ACHN (cell line): ENCODE measurements at places on chromosomes 11 and 22.

DNA sequence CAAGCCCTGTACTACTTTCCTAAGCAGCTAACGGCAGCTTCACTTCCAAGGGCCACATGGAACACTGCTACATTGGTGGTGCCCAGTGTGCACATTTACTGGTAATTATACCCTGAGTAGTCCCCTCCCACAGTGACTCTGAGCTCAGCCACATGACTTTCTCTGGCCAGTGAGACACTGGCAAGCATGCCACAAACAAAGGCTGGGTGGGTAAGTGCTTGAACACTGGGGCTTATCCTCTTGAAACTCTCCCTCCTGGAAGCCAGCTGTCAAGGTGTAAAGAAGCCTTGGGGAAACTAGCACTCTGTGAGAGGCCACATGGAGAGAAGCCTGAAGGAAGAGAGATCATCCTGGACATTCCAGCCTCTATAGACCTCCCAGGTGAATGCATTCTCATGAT lies 54.4 kb upstream of the DRD2 start:
- no peak for DNase-seq

- DNase-seq, result no peak
These were observed 34.4 kb downstream of the BRD1 start for GRCh38 chr22:49793296-49793695.

GRCh38 chr11:73532310-73532709 lies 65.6 kb downstream of the FAM168A start:
- no peak for DNase-seq

- no peak for DNase-seq
These were observed 16.6 kb downstream of the YPEL1 start for GRCh38 chr22:21719024-21719423.

DNA sequence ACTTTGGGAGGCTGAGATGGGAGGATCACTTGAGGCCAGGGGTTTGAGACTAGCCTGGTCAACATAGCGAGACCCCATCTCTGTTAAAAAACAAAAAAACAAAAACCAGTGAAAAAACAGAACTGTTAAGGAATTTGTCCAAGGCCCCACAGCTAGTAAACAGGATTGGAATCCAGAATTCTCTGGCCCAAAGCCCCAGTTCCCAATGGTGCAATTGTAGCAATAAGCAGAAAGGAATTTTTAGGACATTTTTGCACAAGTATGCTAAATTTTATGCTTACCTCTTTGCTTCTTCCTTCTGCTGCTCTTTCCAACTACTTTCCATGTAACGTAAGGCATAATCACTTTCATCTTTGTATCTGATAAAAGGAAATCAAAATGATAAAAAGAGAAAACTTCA lies 11.6 kb downstream of the MISFA start:
- DNase-seq, result no peak
